ENCODE measurements at places on chromosomes 4 and X.

DNA sequence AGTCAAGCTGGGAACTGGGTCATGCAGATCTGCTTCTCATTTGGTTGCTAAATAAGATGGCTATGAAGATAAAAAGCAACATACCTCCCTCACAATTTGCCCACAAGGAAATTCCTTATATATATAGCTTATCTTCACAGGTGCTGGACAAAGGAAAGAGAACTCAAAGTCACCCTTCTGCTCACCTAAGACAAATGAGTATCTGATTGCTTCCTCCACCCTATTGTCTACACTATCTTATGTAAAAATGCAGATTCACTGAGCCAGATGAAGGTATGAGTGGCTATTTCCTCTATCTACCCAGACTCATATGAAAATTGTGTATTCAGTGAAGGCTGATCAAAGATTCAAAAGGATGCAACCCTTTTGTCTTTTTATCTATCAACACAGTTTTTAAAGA is 50.8 kb downstream of the CHM start:
- no peak for DNase-seq

- no peak for DNase-seq
Measured at GRCh38 chr4:14178421-14178820, 550.9 kb upstream of the BOD1L1 start.

- DNase-seq, result no peak
Measured at GRCh38 chr4:53055274-53055673, 193.2 kb downstream of the RASL11B start.

DNA sequence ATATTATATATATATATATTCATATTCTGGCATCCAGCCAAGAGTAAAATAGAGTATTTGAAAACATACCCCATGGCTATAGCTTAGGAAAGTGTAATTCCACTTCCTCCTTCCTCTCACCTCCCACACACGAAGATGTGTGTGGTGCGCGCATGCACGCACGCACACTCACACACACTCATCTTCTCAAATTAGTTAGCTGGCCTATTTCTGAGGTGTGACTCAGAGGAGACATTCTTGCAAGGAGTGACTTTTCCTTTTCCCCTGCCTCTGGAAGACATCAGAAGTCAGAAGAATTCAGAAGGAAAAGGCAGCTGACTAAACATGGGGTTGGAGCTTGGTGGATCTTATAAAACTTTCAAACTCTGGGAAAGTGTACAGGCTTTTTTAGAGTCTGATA is 8.8 kb downstream of the ENPEP start:
- no peak for DNase-seq

GRCh38 chr4:68490826-68491457 is 43.7 kb downstream of the TMPRSS11E start:
- no peak for DNase-seq

DNA sequence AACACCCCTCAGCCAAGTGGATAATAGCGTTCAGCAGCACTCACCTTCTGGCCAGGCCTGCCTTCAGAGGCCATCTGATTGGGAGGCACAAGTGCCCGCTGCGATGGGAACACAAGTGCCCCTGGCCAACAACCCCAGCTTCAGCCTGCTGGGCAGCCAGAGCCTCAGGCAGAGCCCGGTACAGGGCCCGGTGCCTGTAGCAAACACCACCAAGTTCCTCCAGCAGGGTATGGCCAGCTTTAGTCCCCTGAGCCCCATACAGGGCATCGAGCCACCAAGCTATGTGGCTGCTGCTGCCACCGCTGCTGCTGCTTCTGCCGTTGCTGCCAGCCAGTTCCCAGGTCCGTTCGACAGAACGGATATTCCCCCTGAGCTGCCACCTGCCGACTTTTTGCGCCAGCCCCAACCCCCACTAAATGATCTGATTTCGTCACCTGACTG is 55.9 kb upstream of the MTM1 start:
- no peak for DNase-seq

- DNase-seq, result no peak
Measured at GRCh38 chrX:25527156-25527555, 511.4 kb upstream of the ARX start.

- no peak for DNase-seq
Measured at GRCh38 chr4:79182209-79182608, 143.7 kb downstream of the NAA11 start.

All from effector CD8-positive, alpha-beta T cell (primary cell).